ENCODE measurements at places on chromosomes 5 and 9. TPM values are rescaled to one million over a fixed set of nuclear protein-coding genes. Genes with fewer than 3 reads are reported as not detected.

C5orf46 gene
- not detected for total RNA-seq

PCDHB8 gene
- not detected for total RNA-seq

ABO gene
- total RNA-seq: not detected

C9orf152 gene
- total RNA-seq: not detected

ESM1 gene
- total RNA-seq: 463 TPM

ARHGEF28 gene
- total RNA-seq: 43.8 TPM

SLC22A4 gene
- total RNA-seq: 12.0 TPM

FAM153A gene
- total RNA-seq: not detected

GABRA6 gene
- total RNA-seq: not detected

HMGXB3 gene
- total RNA-seq: 34.8 TPM

PCDHA4 gene
- total RNA-seq: not detected

ACOT12 gene
- not detected for total RNA-seq

TAF1L gene
- total RNA-seq: not detected

ZNF658 gene
- 2.2 TPM for total RNA-seq

PLAC8L1 gene
- not detected for total RNA-seq

SLC34A1 gene
- total RNA-seq: not detected

FAM169A gene
- total RNA-seq: 1.5 TPM

HTR1A gene
- total RNA-seq: not detected

ARID3C gene
- not detected for total RNA-seq

MELK gene
- 46.7 TPM for total RNA-seq

BICD2 gene
- 43.3 TPM for total RNA-seq

TAF11L10 gene
- total RNA-seq: not detected

DEPDC1B gene
- 19.1 TPM for total RNA-seq

HSD17B3 gene
- not detected for total RNA-seq

UCK1 gene
- 25.4 TPM for total RNA-seq

SVEP1 gene
- not detected for total RNA-seq

CSF1R gene
- not detected for total RNA-seq

LIFR gene
- 40.2 TPM for total RNA-seq

IL5 gene
- total RNA-seq: not detected

NR2F1 gene
- total RNA-seq: 14.1 TPM

PALM2AKAP2 gene
- 0.05 TPM for total RNA-seq

OLFML2A gene
- total RNA-seq: 0.54 TPM

CARD9 gene
- total RNA-seq: under 0.01 TPM

F2RL1 gene
- 5.8 TPM for total RNA-seq

CEL gene
- 0.07 TPM for total RNA-seq

ALDH1B1 gene
- 27.1 TPM for total RNA-seq

CCL21 gene
- total RNA-seq: 0.53 TPM

RASGRF2 gene
- 38.2 TPM for total RNA-seq

CDH9 gene
- total RNA-seq: not detected

CAVIN4 gene
- 0.94 TPM for total RNA-seq

PDZD2 gene
- total RNA-seq: 4.5 TPM

PCDHGB5 gene
- total RNA-seq: 7.9 TPM

PRKAA1 gene
- 62.7 TPM for total RNA-seq

PAEP gene
- total RNA-seq: not detected

RECK gene
- 9.1 TPM for total RNA-seq

PCDHB7 gene
- 0.05 TPM for total RNA-seq

TENT4A gene
- total RNA-seq: 16.5 TPM

Measured in mammary microvascular endothelial cell (primary cell).